ENCODE measurements at places on chromosomes 7 and 10.

GRCh38 chr10:86368987-86369386 lies 2.4 kb upstream of the GRID1 start:
- no peak for DNase-seq

GRCh38 chr7:50349399-50349798 lies 44.9 kb downstream of the IKZF1 start:
- no peak for DNase-seq

DNA sequence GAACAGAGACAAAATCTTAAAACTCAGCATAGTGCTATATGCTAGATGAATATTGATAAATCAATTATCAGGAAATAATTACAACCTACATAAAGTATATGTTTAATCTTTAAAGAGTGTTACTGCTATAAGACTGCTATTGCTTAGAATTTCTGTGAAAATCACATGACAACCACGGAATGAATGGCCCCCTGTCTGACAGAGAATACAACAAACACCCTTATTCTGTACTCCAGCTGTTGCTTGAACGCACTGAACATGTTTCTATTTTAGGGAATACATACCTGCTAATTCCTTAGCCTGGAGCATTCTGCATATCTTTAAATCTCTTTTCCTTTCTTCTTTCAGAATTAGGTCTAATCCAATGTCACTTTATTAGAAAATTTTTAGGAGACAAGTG lies 452.4 kb upstream of the PHF14 start:
- no peak for DNase-seq

DNA sequence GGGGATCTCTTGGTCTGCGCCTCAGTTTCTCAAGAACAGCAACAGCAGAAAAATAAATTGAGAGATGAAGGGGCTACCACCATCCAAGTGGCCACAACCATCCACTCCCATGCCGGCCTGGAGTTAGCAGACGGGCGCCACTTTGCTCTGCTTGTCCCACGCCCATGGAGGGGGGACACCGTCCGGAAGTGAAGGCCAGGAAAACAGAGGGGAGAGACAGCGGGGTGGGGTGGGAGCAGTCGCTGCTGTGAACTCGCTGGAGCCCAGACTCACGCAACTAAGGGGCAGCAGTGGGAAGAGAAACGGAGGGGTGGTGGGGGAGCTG lies 135.4 kb downstream of the KIF20B start:
- DNase-seq, result no peak

GRCh38 chr10:15801641-15802040 lies 58.7 kb downstream of the MINDY3 start:
- no peak for DNase-seq

DNA sequence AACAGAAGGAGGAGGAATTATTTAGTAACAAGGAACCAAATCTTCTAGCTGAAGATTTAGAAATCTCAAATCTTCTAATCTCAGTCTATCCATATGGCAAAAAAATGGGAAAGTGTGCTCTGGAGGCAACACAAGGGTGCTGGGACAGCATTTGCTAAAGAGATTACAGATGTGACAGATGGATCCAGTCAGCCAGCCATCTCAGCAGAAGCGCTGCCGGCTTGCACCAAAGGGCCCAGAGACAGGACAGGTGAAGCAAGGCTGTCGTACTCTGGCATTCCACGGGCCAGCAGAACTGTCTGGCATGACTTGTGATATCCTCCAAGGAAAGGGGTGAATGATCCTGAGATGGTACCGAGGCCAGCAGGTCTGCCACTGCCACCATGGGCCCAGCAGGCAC lies 45.7 kb upstream of the GJD4 start:
- DNase-seq, result no peak

- DNase-seq, result no peak
Observed at GRCh38 chr10:117408436-117409384, 33.5 kb upstream of the PDZD8 start.

GRCh38 chr10:43258211-43258561 lies 8.7 kb downstream of the RASGEF1A start:
- no peak for DNase-seq

DNA sequence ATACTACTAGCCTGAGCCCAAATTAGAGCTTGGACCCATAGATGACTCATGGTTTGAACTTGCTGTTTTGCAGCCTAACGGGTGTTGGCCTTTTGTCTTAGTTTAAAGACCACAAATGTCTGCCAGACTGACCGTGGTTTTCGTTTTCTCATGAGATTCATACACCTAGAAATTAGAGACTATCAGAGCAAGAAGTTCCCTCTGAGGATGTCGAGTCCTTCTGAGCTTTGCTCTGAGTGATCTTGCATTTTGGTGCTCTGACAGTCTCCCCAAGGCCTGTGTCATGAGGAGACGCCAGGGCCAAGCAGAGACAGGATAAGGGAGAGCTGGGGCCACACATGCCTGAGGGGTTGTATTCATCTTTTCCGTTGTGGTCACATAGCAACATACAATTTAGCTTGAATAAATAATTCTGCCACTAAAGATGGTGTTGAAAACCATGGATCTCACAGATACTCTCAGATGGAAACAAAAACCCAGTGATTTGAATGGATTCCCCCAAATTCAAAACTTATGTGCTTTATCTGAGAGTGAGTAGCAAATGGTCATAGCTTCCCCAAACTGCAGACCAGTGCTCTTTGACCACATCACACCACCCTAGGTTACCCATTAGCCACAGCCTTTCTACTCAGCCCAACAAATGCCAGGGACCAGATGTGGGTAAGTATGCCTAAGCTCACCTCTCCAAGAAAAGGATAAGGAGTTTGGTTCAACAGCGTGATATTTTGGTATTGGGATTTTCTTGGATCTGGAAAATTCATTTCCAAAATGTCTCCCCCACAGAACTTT lies 762.0 kb upstream of the IGFBP3 start:
- DNase-seq, result no peak

DNA sequence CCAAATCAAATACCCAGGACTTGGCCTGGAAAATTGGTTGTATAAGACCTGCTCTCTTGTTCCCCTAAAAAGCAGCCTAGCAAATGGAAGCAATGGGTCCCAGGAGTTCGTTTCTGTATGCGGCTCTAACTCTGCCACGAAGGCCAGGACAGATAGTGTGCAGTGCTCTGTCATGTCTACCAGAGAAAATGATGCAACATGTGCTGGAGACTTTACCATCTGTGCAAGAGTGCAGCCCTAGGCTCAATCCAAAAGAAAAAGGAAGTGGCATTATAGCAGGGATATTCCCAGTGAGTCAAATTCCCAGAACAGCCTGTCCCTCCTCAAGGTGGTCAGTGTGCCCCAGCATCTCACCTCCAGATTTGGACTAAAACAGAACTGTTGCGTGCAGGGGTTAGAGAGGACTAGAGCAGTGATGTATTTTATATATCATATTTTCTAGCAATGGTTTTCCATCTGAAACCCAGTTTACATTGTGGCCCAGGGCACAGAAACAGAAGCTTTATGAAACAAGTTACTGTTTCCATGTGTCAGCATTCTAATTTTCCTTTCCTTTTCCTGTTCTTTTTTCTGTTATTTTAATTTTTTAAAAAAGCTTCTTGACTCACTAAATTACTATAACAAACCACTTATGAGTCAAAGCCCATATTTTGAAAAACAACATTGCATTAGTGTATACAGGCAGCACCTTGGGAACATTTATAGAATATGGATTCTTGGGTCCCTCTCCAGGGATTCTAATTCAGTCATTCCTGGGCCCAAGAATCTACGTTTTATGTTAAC lies 311.2 kb downstream of the RNLS start:
- DNase-seq, result no peak

- no peak for DNase-seq
Observed at GRCh38 chr7:85185424-85186082, 1.3 kb downstream of the SEMA3D start.

GRCh38 chr7:92633211-92633906 lies 43.2 kb upstream of the FAM133B start:
- DNase-seq, result no peak

DNA sequence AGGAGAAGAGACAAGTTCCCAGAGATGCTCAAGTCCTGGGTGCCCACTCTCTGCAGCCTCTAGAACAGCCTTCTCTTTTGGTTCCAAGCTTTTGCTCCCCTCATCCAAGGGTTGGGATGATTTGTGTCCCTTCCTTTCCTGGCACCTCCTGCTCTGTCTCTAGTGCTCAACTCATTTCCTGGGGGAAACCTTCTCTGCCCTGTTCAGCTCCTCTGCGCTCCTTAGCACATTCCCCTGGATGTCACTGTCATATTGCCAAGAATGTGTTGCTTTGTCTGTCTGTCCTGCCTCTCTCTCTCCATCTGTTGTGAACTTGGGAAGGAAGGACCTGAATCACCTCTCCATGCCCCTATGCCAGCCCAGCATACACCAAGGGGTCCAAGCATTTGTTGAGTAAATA lies 5.1 kb upstream of the LBX1 start:
- no peak for DNase-seq

DNA sequence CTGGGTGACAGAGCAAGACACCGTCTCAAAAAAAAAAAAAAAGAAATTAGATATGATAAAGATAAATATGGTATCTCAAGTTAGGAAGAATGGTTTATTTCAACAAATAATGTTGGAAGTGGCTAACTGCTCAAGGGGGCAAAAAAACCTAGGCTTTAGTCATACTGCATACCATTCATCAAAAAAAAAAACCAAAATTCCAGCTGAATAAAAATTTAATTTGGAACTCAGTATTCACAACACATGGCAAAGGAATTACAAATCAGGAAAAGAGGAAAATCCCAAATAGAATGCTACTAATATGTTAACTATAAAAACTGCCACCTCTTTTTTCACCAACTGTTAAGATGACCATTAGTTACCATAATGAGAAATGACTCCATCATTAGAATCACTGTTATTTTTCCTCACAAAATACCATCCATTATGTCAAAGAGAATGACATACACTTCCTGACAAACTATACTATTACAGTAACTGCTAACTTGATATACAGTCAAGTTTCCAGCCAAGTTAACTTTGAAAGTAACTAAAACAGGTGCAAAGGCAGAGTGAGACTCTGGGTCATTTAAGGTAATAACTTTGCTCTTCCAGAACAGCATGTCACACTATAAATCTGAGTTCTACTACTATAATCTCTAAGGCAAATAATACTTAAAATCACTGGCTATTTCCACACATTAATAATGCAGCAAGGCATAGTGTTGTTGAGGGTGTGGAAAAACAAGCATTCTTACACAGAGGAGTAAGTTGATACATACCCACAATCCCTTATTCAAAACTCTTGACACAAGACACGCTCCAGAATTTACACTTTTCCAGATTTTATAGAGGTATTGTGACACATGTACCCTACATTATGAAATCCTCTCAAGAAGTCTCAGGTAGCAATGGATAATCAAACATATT lies 10.2 kb downstream of the KBTBD2 start:
- DNase-seq, result no peak

GRCh38 chr10:133379801-133380666 lies 972 bp downstream of the PAOX start:
- DNase-seq, result no peak

DNA sequence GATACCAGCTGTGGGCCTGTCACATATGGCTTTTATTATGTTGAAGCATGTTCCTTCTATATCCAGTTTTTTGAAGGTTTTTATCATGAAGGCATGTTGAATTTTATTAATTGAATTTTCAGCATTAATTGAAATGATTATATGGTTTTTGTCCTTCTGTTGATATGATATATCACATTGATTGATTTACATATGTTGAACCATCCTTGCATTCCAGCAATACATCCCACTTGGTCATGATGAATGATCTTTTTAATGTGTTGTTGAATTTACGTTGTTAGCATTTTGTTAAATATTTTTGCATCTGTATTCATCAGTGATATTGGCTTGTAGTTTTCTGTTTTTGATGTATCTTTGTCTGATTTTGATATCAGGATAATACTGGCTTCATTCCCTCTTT lies 21.2 kb downstream of the PRSS37 start:
- no peak for DNase-seq

DNA sequence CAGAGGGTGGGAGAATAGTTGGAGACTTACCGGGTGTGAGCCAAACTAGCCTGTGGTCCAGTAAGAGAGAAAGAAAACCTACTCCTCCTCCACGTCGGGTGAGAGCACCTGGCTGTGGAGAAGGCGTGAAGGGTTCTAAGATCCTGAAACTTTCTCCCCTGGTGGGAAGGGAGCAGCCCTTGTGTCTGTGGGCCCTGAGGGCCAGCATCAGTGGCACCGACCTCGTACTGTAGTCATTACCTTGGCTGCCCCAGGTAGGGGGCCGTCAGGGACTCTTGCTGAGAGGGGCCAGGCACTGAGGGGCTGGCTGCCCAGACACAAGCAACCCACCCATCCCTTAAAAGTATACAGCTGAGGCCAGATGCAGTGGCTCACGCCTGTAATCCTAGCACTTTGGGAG lies 69.5 kb upstream of the LOXL4 start:
- DNase-seq, result no peak

- DNase-seq, result no peak
Observed at GRCh38 chr7:13165854-13166253, 478.4 kb downstream of the ARL4A start.

DNA sequence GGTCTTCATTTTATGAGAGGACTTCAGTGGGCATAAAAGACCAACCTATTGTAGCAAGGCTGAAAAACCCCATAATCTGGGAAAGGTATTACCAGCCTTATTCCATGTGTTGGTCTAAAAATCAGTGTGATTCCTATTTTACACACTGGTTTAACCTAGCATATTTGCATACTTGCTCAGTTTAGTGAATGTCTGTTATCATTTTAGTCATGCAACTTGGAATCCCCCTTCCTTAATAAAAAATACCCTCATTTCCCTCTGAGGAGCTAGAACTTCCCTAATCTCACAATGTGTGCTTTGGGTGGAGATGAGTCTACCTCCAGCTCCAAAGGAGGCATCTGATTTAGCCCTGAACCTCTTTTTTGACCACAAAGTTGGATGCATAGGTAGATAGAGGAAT lies 312.8 kb upstream of the SORCS1 start:
- DNase-seq, result no peak

DNA sequence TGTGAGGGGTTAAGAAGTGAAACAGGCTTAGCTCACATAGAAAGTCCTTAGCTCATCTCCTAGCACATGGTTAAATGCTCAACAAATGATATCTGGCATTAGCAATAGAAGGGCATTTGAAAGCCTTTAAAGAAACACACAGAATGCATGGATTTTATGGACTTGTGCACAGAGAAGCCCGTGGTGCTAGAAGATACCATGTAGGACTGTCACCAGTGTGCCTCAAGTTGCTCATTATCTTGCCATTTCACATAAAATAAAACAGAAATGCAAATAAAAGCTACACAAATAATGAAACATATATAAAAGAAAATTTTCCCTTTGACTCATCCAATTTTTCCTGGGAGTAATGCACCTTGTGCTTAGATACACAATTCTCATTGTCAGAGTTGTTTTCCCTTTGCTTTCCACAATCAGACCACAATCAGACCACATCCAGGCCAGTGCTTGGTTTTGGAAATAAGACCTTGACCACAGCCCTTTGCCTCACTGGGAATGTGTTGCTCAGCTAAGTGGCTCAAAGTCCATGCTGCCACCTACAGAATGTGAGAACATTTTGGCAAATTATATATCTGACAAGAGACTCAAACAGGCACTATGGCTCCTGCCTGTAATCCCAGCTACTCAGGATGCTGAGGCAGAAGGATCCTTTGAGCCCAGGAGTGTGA lies 9.5 kb upstream of the WDR11 start:
- no peak for DNase-seq

DNA sequence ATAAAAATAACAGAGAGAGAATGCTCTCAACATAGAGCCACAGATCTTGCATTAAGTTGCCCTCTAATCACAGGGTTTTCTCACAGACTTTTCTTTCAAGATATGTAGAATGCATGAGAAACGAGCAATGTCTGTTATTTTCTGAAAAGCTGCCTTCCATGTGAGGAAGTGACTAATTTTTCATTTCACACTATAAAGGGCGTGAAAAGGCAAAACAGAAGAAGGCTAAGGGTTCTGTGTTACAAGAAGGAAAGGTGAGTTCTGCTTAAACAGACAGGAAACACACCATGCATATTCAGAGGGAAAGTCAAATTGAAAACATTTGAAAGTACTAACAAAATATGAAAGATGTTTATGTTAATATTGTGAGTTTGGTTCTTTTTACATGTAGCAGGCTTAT lies 189.2 kb downstream of the SEMA3D start:
- no peak for DNase-seq

Measured in activated T-cell treated with anti-CD3 and anti-CD28 coated beads for 1 hour (primary cell).